ENCODE measurements at places on chromosomes 2 and 18. TPM values are rescaled to one million over a fixed set of nuclear protein-coding genes. Genes with fewer than 3 reads are reported as not detected.

GRCh38 chr18:35051641-35052377, 10.6 kb downstream of the MAPRE2 start:
- no peak for DNase-seq

The ESPNL gene
- 1.4 TPM for total RNA-seq

The BMP10 gene
- total RNA-seq, result not detected

The C2orf78 gene
- not detected for total RNA-seq

- DNase-seq, result peak; percentile 93
These were observed 11.4 kb upstream of the GALNT5 start for GRCh38 chr2:157245846-157246764.

DNA sequence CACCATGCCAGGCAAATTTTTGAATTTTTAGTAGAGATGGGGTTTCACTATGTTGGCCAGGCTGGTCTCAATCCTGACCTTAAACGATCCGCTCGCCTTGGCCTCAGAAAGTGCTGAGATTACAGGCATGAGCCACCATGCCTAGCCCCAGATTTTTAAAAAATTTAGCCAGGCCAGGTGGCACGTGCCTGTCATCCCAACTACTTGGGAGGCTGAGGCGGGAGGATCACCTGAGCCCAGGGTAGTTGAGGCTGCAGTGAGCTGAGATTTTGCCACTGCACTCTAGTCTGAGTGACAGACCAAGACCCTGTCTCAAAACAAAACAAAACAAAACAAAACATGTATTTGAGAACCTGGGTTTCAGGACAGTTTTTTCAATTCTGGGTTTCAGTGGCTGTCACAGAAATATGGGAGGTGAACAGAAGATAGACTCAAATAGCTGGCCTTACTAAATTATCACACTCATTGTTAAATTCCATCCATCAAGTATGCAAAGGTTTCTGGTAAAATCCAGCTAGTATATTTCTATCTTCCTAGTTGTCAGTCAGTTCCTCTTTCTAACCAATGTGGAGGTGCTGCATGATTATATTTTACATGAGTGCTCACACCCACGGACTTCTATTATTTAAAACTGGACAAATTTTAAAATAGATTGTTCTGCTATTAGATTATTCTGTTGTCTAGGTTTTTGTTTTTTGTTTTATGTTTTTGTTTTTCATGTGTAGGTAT, 5.4 kb downstream of the ALPG start:
- no peak for DNase-seq

The LAMA3 gene
- 0.18 TPM for total RNA-seq

The COBLL1 gene
- total RNA-seq, result 1.1 TPM

DNA sequence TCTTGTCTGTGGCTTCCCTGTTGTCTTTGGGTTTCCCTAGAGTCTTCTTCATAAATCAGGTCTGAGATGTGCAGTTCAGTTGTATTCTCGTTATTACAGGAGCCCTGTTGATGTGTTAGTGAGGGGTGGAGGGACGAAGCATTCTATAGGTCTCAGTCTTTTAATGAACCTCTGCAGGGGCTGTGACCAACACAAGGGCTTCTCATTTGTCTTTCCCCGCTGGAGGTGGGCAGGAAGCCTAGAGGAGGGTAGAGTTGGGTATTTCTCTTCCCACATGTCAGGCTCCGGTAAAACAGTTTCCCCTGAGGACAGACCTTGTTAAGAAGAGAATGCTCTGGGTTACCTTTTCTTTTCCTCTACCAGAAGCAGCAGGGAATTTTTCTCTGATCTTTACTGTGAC, 31.2 kb downstream of the PROC start:
- DNase-seq, result no peak

The VWA3B gene
- not detected for total RNA-seq

DNA sequence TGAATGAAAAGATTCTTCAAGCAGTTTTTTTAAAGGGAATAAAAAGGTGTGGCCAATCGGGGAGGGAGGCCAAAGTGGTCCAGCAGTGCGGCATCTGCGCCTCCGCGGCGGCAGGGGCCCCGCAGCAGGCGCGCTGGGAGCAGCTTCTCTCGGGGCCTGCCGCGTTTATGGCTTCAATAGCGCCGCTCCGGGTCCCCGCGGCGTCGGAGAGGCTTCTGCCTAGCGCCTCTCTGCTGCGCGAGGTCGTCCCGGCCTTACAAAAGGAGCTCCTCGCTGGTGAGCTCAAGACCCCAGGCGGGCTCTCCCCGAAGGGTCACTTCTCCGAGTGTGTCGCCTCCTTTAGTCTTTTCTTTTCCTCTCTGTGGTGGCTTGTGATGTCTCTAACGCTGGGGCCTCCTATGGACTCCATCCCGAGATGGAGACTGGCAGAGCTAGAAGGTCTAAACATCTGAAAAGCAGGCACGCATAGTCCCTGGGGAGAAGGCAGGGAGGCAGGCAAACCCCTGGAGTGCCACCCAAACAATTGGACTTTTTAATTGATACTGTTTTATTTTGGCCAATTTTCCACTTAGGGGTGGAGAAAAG, 67.1 kb downstream of the SUMO1 start:
- no peak for DNase-seq

DNA sequence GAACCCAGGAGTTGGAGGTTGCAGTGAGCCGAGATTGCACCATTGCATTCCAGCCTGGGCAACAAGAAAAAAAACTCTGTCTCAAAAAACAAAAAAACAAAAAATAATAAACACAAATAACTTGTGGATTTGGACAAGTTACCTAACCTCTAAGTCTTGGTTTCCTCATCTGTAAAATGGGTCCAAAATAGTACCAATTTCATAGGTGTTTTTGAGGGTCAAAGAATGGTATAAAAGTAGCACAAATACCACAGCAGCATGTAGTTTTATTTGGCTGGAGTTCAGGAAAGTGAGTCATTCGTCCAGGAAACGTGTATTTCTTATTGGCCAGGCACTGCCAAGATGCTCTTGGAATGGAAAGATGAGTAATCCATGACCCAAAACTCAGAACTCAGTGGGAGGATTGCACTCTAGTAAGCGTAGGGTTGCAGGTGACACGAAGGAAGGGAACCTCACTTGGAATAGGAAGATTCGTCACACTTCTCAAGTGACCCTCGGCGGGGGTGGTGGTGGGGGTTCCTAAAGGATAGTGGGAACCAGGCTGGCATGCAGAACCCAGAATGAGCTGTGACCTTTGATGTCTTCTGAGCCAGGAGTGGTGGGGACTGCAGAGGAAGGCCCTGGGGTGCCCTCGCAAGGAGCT, 24.4 kb downstream of the GRHL1 start:
- peak; percentile 98 for DNase-seq

GRCh38 chr2:189609423-189609816, 28.8 kb upstream of the SLC40A1 start:
- DNase-seq, result peak; percentile 59

The RBM44 gene
- 0.18 TPM for total RNA-seq

DNA sequence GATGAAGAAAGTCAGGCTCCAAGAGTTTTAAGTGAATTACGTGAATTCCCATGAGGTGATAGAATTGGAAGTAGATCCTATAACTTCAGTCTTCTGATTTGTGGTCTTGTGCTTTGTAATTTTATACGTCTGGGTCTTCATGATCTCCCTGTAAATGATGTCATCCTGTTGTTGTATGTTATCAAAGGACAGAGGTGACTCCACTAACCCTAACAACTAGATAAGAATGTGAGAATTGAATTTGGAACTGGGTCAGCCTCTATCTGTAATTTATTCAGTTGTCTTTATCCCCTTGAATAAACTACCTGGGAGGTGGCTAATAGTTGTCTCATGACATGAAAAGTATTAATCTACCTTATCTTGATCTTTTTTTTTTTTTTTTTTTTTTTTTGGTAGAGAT, 86.4 kb upstream of the B3GNT2 start:
- no peak for DNase-seq

DNA sequence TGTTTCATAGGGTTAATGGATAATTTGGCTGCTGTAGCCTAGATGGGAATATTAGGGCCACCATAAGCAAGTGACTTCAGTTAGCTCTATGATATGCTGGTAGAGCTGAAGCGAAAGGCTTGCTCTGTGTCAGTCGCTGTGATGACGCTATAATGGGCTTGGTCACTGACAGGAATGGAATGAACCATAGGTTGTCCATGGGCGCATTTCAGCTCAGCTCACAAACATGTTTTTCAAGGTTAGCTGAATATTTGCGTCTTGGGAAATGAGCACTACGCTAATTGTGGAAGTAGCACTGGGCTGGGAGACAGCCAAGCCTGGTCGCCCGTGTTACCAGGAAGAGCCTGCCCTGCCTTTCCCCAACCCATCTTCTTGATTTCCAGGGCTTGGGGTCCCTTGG, 3.2 kb upstream of the MYO7B start:
- no peak for DNase-seq

Measured in IMR-90 (cell line).